ENCODE measurements at places on chromosomes 1 and 21.

- DNase-seq: no peak
Observed at GRCh38 chr1:98099501-98099900, 178.7 kb upstream of the DPYD start.

DNA sequence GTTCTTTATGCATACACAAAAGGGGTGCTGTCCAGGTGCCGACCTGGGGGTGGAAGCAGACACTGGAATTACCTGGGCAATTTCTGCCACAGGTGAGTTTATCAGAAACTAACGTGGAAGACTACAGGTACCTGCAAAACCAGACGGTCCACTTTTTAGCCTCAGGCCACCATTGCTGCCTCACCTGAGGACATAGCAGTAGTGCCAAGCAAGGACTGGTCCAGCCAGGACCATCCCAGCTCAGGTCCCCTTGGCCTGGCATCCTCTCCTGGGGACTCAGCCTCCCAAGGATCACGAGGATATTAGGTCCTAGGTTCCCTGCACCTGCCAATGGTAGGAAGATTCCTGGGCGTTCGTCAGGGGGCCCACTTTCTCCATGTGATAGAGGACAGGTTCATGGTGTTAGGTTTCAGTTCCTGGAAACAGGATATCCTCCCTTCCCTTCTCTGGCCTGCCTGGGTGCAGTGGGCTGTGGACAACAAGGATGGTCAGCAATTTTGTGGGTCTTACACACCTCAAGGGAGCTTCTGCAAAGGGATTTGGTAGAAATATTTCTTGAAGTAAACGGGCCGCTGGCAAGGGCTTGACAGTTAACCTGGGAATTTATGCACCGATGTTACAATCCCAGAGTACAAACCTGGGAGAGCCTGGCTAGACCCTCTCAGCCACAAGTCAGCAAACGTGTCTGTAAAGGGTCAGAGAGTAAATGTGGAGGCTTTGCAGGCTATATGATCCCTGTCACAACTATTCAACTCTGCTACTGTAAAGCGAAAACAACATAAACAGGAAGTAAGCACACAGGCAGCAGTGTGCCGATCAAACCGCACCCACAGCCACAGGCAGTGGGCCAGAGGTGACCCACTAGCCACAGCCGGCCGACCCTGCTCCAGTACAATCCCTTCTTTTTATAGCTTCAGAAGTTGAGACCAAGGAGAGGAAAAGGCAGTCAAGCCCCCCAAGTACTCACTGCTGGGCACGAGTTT, 71.4 kb upstream of the RAB4A start:
- peak; percentile 93 for DNase-seq

DNA sequence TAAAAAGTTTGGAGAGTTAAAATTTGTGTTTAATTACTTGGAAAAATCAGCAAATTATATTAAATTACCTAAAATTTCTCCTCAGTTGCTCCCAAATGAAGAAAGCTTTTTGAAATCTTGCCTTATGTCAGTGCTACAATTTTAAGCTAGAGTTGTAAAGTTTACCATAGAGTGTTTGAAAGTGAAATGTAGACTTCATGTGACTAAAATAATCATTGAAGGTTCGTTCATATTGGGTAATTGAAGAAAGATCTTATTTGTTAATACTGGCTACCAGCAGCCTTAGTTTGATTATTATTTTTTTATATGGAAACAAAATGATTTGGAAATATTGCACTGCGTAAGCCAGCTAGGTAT, 4.4 kb downstream of the DYRK1A start:
- no peak for DNase-seq

- no peak for DNase-seq
Observed at GRCh38 chr21:25506887-25507286, 100.4 kb downstream of the MRPL39 start.

DNA sequence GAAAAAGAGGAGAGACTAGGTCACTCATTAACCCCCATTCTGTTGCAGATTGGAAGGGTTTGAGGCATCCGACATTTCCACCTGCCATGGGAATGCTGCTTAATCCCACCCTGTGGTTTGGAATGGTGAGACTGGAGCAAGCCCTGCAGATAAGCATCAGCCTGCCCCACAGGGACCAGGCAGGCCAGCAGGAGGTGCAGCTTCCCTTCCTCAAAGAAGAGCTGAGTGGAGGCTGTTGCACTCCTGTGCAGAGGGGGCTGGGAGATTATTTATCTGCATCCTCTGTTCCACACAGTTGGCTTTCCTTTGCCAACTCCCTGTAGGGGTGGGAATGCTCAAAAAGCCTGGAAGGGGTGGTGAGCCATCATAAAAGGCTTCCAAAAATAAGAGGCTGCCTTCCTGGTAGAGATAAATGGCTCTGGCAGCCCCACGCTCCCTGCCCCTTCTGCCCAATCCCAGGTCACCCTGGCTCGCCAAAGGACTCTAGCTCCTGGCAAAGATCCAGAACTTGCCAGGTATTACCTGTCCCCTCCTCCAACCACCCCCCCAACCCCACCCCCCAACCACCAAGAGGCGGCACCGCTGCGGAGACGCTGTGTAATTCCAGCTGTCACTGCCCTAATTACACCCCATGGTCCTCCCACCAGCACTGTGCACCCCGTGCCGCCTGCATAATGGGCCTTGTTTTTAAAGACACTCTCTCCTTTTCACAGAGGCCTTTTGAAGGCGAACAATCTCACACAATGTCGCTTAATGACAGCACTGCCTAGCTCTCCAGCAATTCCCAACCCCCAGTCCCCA, 83.0 kb upstream of the ZC3H12A start:
- DNase-seq: peak; percentile 58

GRCh38 chr21:19010251-19010650, 606.7 kb upstream of the TMPRSS15 start:
- DNase-seq: no peak

- peak; percentile 49 for DNase-seq
Observed at GRCh38 chr1:228010921-228011320, 4.1 kb downstream of the WNT3A start.

DNA sequence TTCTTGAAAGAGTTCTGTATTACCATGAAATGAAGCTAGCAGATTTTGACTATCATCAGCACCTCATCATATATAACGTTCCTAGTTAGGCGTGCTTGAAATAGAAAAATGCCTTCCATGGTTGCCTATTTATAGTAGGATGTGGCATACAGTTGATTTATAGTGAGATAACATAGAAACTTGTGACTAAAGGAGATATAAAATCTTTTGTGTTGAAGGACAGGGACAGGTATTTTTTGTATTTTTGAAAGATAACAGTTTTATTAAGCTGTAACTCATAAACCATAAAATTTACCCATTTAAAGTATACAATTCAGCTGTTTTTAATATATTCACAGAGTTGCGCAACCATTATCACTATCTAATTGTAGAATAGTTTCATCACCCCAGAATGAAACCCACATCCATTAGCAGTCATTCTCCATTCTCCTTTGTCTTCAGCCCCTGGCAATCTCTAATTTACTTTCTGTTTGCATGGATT, 19.3 kb downstream of the SPEN start:
- no peak for DNase-seq

Measured in islet precursor cell (in vitro differentiated cells).